ENCODE measurements at places on chromosomes 4 and X.

GRCh38 chr4:140031061-140031460, 122.9 kb downstream of the MAML3 start:
- DNase-seq, result no peak

- no peak for DNase-seq
Measured at GRCh38 chrX:97405031-97405660, 521.4 kb downstream of the RPA4 start.

GRCh38 chrX:151517421-151517820, 46.1 kb upstream of the PASD1 start:
- no peak for DNase-seq

DNA sequence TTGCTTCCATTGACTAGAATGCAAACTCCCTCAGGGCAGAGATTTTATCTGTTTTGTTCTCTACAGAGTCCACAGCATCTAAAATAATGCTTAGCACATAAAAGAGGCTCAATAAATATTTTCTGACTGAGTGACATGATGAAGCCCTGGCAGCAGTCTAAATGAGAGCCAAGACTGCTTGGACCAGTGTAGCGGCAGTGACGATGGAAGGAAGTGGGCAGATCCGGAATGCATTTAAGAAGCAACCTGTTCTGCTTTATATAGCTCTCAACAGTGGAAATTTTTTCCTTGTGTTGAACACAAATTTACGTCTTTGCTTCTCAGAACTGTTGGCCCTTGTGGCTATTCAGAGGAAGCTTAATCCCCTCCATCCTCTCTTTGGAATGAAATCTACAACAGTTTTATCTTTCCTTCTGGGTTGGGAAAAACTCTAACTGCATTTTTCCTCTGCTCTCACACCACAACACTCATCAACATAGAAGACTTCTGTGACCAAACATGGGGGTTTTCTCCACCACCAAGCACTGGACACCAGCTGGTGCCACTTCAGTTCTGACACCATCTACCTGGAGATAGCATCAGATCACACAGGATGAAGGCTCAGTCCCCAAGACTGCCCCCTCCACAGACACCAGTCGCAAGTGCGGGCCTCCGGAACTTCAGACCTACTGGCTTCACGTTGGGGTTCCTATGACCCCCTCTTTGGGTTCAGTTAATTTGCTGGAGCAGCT, 7.0 kb upstream of the BEND4 start:
- DNase-seq, result no peak

DNA sequence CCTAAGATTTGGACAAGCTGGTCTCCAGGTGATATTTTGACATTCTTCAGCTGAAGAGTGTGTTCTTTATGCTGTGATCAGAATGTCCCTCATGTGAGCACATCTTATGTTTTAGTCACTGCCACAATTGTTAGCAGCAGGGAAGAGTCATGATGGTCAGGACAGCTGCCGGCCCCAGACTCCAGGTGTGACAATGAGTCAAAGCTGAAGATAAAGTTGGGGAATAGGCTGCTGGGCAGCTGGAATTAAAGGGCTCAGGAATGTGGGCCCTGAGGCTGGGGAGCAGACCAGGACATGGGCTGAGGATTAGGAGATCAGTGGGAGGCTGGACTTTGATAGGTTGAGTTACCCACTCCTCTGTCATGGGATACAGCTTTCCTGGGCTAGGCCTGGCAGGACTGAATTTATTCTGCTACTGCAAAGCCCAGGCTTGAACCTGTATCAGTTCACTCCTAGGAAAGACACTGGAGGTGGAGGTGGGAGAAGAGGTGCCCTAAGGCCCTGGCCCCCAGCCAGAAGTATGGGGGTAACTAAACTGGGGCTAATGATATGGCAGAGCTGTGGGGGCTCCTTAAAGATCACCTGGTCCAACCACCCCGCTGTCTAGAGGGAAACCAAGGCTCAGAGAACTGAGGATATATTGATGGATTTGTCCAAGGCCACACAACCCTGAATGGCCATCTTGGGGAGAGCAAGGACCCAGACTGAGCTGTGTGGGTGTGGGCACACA, 119.5 kb downstream of the PJA1 start:
- no peak for DNase-seq

DNA sequence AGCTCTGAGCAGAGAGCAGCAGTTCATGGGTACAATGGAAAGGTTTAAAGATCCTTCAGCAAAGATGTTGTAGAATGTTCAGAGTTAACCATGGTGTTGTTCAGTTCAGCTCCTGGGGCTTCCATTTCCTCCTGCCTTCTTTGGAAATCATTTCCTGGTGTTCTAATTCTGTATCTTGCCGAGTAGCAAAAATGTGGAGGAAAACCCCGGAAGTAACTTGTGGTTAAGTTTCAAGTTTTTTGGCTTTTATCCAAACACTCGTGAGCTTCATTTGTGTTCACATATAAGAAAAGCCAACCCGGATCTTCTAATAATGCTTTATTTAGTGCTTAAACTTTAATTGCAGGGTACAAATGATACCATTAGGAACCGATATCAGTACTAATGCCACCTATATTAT, 33.6 kb upstream of the ARX start:
- no peak for DNase-seq

GRCh38 chr4:128371001-128371777, 83.6 kb upstream of the PGRMC2 start:
- no peak for DNase-seq

GRCh38 chrX:11053351-11053750, 57.8 kb upstream of the HCCS start:
- no peak for DNase-seq

GRCh38 chrX:9471571-9471985, 6.7 kb downstream of the TBL1X start:
- DNase-seq, result no peak

DNA sequence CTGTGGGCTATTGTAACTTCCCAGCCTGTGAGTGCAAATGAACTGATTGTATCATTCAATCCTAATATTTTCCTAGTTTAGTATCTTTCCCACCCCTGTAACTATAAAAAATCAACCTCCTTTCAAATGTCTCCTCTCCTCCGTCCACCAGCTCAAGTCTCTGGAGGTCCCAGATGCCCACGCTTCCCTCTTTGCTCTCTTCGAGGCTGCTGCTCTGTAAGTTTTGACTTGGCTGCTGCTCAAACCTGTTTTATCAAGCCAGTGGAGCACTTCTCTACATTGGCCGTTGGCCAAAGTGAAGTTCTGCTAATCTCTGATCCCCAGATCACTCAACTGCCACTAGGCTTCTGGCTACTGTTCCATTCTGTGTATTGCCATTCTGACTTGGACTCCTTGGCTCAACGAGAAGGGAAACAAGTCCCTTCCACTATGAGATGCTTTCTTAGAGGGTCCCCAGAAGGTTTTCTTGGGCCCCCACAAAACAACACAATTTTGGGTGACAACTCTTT, 60.7 kb upstream of the RAPGEF2 start:
- peak; percentile 99 for DNase-seq

DNA sequence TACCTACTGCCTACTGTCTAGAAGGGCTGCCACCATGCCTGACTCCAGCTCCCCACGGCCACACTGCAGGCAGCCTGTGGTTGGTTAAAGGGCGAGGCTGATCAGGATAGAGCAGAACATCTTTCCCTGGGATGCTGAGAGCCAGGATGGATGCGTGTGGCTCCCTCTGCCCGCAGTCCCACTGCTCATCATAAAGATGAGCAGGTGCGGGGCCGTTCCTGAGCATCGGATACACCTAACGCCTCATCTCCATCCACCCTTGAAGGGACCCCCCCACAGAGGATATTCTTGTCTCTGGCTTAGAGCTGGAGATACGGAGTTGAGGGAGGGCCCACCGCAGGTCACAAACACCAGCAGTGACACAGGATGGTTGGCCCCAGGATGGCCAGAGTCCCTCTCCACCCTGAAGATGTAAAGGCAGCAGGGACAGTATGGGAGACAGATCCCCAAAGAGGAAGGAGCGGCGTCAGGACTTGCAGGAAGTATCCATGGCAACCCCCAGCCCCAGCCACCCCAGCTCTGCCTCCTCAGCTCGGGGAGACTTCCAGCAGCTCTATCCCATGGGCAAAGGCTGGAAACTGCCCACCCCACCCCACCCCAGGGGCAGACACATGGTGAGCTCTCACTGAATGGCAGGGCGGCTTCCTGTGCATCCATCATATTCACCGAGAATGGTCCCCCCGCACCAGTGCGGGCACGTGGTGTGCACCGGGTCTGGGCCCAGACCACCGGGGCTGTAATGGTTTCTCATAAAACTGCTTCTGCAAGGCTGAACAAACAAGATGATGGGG, 19.3 kb downstream of the PPP2R2C start:
- DNase-seq, result no peak

DNA sequence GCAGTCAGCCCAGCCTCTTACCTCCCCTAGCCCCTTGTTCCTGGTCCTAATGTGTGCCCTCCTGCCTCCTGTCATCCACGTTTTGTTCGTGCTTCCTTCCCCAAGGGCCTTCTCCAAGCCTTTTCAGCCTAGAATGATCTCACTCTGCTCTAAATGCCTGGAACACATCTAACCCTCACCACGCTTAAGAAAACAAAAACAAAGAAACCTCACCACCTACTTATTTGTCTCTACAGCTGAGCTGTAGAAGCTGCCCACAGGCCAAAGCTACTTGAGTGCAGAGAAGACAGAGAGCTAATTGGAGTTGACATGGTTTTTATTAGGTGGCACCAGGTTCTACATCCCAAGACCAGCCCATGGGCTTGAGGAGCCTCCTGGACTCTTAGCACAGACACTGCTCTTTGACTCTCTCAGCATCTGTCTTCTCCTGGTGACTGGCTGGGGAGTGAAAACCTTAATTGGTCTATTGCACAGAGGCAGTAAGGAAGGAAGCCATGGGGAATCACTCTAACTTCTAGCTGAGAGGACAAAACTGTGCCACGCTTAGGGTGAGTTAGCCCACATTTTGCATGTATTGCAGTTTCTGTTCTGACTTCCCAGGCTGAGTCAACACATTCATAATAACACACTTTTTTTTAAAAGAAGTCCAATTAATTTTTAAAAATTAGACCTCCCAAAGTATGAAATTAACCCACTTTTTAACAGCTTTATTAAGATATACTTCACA, 52.3 kb upstream of the PDK3 start:
- no peak for DNase-seq

DNA sequence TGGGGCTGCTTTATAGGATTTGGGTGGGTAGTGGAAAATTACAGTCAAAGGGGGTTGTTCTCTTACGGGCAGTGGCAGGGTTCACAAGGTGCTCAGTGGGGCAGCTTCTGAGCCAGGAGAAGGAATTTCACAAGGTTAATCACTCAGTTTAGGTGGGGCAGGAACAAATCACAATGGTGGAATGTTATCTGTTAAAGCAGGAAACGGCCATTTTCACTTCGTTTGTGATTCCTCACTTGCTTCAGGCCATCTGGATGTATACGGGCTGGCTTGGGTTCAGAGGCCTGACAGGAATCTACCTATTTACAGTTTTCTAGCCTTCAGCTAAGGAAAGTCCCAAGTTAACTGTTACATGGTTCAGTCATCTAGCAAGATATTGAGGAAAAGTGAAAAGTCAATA, 1003.5 kb downstream of the STPG2 start:
- DNase-seq, result no peak

- DNase-seq, result no peak
Measured at GRCh38 chr4:122617597-122618593, 3.0 kb downstream of the IL21 start.

DNA sequence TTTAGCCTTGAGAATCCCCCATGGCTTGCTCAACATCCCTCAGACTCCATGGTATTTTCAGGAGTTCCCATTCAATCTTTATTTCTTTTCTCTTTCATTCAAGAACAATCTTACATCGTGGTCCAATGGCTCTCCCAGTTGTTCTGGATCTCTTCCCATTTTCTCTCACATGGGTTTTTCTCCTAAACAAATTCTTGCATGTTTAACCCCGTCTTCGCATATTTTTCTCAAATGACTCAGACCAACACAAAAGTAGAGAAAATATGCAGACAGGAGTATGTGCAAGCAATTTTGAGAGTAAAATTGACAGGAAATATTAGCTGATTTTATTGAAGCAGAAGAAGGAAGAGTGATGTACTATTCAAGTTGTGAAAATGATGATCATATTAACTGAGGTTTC, 396.4 kb upstream of the TRAM1L1 start:
- DNase-seq, result no peak

GRCh38 chr4:140084385-140084784, 69.6 kb downstream of the MAML3 start:
- DNase-seq, result no peak

- DNase-seq, result no peak
Measured at GRCh38 chrX:1385253-1386223, 6.4 kb downstream of the SLC25A6 start.

DNA sequence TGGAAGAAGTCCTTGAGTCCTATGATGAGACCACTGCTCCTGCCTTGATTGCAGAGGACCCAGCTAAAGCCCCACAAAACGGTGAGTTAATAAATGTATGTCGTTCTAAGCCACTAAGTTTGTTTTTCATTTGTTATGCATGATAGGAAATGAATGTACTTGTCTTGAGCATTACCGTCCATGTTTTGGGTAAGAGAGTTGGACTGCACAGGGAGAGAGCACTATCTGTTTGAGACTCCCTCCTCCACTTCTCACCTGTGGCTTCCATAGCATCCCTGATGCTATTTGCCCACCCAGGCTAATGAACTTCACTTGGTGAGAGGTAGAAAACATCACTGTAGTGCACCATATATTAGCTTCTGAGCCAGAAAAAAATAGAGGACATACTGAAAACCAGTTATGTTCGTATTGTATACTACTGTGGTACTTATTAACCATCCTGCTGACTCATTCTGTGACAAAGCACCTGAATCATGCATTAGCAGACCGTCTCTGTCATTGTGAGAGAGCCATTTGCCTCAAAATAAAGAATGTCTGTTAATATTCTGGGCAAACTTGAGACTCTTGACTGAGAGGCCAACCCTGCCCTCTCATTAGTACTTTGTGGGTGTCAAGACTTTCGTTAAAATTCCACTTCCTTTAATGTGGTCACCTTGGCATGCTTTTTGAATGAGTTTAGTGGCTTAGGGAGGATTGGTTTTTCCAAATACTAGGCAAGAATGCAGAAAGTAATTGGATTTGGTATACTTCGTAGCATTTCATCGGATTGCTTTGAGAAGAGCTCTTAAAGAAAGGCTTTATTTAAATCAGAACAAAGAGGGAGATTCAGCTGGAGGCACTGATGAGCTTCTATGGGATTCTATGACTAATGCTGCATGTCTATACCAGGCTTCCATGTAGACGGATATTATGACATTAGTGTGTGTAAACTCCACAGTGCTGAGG, 99.3 kb upstream of the GRPR start:
- no peak for DNase-seq

DNA sequence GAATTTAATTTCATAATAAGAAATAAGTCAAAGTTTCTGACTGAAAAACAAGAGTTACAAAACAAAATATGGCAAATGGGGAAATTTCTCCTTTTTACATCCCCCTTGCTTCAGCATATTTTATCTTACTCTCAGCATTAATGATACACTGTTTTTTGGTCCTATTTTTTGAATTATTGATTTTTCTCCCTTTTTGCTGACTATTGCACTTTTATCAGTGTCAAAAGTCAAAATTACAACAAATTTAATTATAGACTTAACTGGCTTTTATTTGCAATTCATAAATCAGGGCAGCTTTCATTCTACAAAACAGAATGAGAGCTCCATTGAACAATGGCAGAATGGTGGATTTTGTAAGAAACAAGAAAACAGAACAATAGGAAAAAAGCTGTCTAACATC, 901.9 kb downstream of the FAT4 start:
- DNase-seq, result no peak
